H1 (cell line): ENCODE measurements at places on chromosomes 4 and X.

GRCh38 chr4:152927737-152928136 is 8.4 kb upstream of the FHDC1 start:
- no peak for DNase-seq

DNA sequence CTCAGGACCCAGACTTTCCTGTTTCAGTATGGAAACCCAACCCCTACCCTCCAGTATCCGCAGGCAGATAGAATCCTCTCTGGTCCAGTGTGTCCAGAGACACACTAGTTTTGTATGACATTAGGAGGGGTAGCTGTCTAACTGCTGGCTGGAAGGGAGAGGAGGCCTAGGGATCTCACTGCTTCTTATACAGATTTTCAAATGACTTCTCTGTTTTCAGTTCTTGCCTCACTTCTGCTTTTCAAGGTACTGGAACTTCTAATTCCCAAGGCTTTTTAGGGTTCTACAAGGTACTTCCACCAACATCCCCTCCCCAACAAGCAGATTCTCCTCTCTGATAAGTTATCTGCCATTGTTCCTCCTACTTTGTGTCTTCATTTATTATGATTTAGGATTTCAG is 6.1 kb downstream of the SGCB start:
- DNase-seq = no peak

GRCh38 chr4:61428950-61429349 is 228.8 kb downstream of the ADGRL3 start:
- DNase-seq = no peak

GRCh38 chr4:166822386-166822785 is 411.9 kb downstream of the SPOCK3 start:
- DNase-seq = no peak

- no peak for DNase-seq
Measured at GRCh38 chr4:56463711-56464110, 3.7 kb upstream of the SRP72 start.

DNA sequence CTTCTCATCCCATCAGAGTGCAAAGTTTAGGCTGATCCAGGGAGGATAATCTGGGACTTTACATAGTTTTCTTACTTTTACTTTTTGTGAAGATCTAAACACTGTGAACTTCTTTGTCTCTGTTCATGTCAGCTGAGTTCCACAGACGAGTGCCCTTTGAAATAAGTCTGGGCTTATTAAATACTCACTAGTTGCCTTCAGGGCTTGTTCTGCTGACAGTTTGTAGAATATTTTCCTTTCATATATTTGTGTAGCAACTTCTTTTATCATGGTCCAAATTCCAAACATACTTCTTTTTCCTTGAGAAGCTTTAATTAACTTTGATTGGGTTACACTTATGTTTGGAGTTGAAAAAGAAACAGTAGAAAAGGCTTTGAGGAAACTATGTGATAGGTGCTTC is 109.6 kb downstream of the SH2D1A start:
- no peak for DNase-seq

DNA sequence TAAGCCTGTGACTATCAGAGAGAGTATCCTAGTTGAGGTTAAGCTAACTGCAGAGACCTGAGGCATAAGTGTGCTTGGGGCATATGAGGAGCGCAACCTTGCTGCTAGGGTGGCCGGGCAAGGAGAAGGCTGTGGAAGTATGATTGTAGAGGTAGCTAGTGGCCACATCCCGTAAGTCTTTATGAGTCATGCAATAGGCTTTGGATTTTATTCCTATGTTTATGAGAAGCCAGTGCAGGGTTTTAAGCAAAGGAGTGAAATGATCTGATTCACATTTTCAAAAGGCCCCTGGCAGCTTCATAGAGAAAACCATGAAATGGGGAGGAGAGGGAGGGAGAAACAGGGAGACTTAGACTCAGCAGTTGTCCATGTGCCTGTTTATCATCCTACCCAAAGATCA is 92.1 kb upstream of the WDFY3 start:
- no peak for DNase-seq

DNA sequence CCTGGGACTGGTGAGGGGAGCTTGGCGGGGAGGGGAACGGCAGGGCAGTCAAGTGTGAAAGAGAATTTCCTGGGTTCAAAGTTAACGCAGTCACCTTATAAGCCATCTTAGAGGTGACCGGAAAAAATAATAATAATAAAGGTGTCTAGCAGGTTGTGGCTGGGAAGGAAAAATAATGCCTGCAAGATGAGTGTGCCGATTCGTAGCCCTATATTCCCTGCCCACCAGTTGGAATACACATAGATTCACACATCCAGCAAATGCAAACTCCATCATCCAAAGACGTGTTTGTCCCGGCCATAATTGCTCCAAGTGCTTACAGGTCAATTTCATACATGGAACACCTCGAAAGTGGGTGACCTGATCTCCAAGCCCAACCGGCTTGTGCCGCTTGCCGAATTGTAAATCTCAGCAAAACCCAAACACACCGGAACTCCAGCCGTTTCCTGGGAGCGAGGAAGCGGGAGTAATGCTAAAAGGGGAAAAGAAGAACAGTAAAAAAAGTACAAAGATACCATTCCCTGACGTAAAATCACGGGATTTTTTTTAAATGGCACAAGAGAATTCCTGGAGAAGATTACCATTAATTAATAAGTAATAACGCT is 1.3 kb upstream of the FAT1 start:
- DNase-seq = no peak

- DNase-seq = no peak
Measured at GRCh38 chrX:39308126-39308525, 506.9 kb downstream of the MID1IP1 start.

GRCh38 chrX:74246524-74246923 is 57.5 kb upstream of the ZCCHC13 start:
- no peak for DNase-seq

GRCh38 chrX:134949271-134949670 is 41.5 kb upstream of the SMIM10 start:
- no peak for DNase-seq

- DNase-seq = no peak
Measured at GRCh38 chr4:167100120-167100519, 134.2 kb downstream of the SPOCK3 start.

DNA sequence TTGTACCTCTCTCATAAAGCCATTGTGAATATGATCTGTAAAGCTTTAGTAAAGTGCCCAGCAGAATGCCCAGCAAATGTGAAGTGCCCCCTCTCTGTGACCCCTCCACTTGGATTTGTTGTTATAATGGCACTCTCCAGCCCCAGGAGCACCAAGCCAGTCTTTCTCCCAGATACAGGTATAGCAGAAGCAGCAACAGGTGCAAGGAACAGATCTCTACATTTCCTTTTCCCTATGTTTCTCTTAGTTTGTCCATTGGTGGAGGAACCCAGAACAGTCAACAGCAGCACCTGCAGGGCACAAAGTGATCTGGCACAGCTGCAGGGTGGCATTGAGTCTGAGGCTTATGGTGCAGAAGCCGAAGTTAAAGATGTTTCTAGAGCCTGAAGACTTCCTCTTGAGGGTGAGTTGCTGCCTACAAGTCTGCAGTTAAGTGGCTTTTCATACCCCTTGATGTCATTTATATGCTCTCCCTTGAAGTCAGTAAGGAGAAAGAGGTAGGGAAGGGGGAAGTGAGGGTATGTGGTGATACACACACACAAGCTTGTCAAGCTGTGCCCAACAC is 16.1 kb upstream of the CXCL3 start:
- DNase-seq = no peak

DNA sequence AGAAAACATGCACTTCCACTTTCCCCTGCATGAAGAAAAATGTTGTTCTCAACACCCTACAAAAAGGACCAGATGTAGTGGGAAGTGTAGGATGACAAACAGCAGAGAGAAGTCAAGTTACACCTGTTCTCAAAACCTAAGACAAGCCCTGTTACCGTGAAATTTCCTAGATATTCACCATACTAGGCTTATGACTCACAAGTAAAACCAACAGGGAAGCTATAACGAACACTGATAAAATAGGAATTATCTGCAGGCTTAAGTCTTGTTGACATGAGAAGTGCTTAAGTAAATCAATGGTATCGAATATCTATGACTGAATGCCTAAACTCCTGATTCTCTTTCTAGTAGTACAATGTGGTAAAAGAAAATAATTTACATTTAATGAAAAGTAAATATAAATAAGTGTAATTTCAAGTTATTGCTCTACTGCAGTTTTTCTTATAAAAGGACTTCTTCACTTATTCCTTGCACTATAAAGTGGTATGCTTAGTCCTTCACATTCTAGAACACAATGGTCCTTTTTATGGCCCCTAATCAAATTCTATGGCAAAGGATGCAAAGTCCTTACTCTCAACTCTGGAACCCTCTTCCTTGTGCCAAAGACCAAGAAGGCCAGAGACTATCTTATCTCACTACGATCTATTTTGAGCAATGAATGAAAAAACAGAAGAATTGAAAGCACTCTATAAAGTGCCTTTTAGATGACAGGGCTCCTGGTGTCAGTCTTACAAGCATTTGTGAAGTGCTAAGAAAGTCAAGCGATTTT is 19.6 kb downstream of the AP1S2 start:
- no peak for DNase-seq
